ENCODE measurements at places on chromosomes 3 and 15. TPM values are rescaled to one million over a fixed set of nuclear protein-coding genes. Genes with fewer than 3 reads are reported as not detected.

Gene TAMM41
- 17.3 TPM for polyA plus RNA-seq

Gene IL5RA
- 0.37 TPM for polyA plus RNA-seq

Gene KBTBD8
- polyA plus RNA-seq: 1.1 TPM

Gene NBEAL2
- polyA plus RNA-seq: 33.5 TPM

Gene MUSTN1
- polyA plus RNA-seq: 0.22 TPM

Data from right renal cortex interstitium (tissue), 3 donors.